ENCODE measurements at places on chromosomes 7 and 10. TPM values are rescaled to one million over a fixed set of nuclear protein-coding genes. Genes with fewer than 3 reads are reported as not detected.

The GPR26 gene
- 0.09 TPM for total RNA-seq

The SFMBT2 gene
- total RNA-seq, result 9.7 TPM

The CPED1 gene
- total RNA-seq, result 2.2 TPM

The SAMD9L gene
- 38.5 TPM for total RNA-seq

The SYNPO2L gene
- 0.09 TPM for total RNA-seq

DNA sequence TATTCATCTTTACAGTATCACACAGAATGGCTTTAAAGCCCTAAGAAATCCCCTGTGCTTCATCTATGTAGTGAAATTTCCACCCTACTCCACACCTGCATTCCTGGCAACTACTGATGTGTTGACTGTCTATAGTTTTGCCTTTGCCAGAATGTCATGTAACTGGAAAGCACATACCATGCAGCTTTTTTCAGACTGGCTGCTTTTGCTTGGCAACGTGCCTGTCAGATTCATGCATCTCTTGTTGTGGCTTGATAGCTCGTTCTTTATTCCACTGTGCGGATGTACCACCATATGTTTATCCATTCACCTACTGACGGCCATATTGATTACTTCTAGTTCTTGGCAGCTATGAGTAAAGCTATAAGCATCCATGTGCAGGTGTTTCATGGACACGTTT, 30.6 kb downstream of the RBM17 start:
- no peak overlapping the region for H3K4me3 ChIP-seq
- no peaks in the 10 kb centered on the region for H3K27me3 ChIP-seq
- H3K27ac ChIP-seq, result no peak overlapping the region
- peaks cover 6% of the 10 kb centered on the region for H3K36me3 ChIP-seq

GRCh38 chr7:40676221-40676620, 541.4 kb downstream of the SUGCT start:
- no peak overlapping the region for H3K27ac ChIP-seq
- no peaks in the 10 kb centered on the region for H3K36me3 ChIP-seq
- H3K4me1 ChIP-seq, result no peaks in the 10 kb centered on the region
- H3K27me3 ChIP-seq, result no peaks in the 10 kb centered on the region
- no peak for DNase-seq
- no peak overlapping the region for H3K4me3 ChIP-seq

DNA sequence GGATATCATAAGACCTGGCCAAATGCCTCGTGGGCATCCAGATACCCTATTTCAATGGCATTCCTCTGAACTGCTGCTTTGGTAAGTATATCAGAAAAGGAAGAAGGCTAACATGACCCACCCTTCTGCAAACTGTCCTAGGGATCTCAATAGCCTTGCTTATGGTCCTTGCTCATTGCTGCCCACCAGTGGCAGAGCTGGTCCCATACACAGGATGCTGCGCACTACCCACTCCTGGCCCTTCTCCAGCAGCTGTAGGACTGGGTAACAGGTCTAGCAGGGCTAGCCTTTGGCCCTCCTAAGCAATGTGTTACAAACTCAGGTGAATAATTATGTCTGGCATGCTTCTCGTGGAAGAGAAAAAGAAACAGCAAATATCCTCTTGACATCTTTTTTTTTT, 72.5 kb downstream of the C10orf90 start:
- no peak overlapping the region for H3K27ac ChIP-seq
- no peak for DNase-seq
- no peaks in the 10 kb centered on the region for H3K4me1 ChIP-seq
- H3K4me3 ChIP-seq, result no peak overlapping the region
- no peaks in the 10 kb centered on the region for H3K36me3 ChIP-seq

DNA sequence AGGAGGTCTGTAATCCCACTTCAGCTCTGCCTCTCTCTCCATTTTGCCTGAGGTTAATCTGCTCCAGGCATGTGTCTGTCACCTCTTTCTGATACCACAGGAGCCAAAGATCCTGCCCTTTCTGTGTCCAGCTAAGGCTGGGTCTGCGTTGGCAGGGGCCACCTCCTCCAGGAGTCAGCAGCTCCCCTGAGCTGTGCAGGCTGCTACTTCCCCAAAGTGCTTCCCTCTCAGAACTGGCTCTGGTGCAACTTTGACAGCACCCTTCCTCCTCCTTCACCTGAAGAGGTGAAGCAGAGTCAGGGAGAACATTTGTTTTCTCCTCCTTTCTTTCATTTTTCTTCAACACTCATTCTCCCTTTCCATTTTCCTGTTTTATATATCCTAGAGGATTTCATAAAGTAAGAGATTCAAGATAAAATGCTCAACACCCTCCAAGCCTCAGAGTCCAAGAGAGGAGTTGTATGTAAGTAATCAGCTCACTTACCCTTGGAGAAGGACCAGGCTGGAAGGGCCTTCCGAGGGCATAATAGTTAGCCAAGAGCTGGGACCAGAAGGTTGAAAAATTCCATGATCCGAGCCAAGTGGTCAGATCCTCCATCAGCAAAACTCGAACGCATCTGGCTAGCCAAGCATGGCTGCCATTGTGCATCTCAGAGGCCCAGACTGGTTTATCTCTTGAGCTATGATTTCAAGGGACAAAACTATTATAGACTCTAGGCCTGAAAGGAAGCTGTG, 257.3 kb downstream of the PTEN start:
- no peak overlapping the region for H3K4me3 ChIP-seq
- H3K27ac ChIP-seq, result peak overlapping the region; percentile 11
- DNase-seq, result no peak
- peaks cover 23% of the 10 kb centered on the region for H3K4me1 ChIP-seq

DNA sequence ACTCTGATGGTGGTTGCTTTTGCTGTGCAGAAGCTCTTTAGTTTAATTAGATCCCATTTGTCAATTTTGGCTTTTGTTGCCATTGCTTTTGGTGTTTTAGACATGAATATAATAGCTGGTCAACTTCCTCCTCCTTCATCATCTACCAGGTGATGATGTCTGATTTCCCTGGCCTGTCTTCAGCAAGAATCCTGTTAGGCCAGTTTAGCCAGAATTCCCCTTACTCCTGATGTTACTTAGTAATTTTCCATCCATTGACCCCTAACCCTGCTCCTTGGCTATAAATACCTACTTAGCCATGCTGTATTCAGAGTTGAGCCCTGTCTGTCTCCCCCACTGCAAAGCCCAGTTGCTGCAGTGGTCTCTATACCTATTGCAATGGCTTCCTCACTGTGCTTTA, 91.4 kb downstream of the ZNF777 start:
- H3K4me3 ChIP-seq, result no peak overlapping the region
- no peaks in the 10 kb centered on the region for H3K27me3 ChIP-seq
- no peak for DNase-seq
- no peaks in the 10 kb centered on the region for H3K36me3 ChIP-seq
- H3K27ac ChIP-seq, result no peak overlapping the region

DNA sequence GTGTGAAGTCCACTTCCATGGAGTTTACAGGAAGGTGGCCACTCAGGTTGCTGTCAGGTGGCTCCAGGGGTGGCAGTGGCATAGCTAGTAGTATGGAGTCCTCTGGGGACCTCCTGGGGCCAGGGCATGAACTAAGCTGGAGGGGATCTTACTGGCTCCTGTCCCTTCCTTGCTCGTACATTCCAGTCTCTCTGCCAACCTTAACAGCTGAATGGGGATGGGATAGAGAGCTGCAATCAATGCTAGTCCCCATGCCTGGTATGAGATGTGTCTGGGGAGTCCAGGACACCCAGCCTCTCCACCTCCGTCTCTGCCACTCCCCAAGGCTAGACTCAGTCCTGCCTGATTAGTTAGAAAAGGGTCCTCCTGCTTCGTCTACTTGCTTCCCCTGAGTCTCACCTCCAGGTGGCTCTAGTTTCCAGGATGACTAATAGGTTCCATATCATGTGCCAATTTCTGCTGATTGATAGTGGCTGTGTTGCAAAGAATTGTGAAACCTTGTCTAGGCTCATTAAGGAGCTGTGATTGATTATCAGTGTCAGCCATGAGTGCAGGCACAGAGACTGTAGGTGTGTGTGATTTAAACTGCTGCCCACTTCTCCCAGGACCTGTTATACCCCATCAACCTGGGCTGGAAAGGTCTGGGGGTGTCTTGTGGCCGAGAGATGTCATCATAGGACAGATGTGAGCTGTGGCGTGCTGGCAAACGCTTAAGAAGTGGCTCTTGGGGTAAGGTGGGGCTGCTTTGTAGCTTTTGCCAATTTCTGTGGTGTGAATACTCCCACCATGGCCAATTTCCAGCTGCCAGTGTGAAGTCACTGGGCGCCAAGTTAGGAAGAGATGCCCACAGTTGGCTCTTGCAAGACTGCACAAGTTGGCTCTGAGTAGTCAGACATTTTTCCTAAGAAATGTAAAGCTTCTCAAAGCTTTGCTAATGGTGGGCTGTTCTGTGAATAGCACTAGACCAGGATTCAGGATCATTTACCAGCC, 59.8 kb downstream of the COL13A1 start:
- H3K27me3 ChIP-seq, result no peaks in the 10 kb centered on the region
- DNase-seq, result no peak
- H3K4me1 ChIP-seq, result peaks cover 50% of the 10 kb centered on the region
- H3K36me3 ChIP-seq, result no peaks in the 10 kb centered on the region
- no peak overlapping the region for H3K27ac ChIP-seq

GRCh38 chr10:74932648-74933047, 106.2 kb downstream of the KAT6B start:
- no peaks in the 10 kb centered on the region for H3K4me1 ChIP-seq
- H3K27me3 ChIP-seq, result no peaks in the 10 kb centered on the region
- H3K36me3 ChIP-seq, result no peaks in the 10 kb centered on the region

- H3K4me1 ChIP-seq, result no peaks in the 10 kb centered on the region
- no peak overlapping the region for H3K4me3 ChIP-seq
- H3K27me3 ChIP-seq, result no peaks in the 10 kb centered on the region
- no peak for DNase-seq
Measured at GRCh38 chr7:40721342-40721949, 586.6 kb downstream of the SUGCT start.

GRCh38 chr10:94286901-94287300, 75.8 kb downstream of the NOC3L start:
- no peak overlapping the region for H3K27ac ChIP-seq
- H3K27me3 ChIP-seq, result peaks cover 3% of the 10 kb centered on the region
- H3K4me1 ChIP-seq, result no peaks in the 10 kb centered on the region
- H3K4me3 ChIP-seq, result no peak overlapping the region
- DNase-seq, result no peak

- H3K4me1 ChIP-seq, result no peaks in the 10 kb centered on the region
- no peak overlapping the region for H3K27ac ChIP-seq
- H3K4me3 ChIP-seq, result no peak overlapping the region
- no peaks in the 10 kb centered on the region for H3K36me3 ChIP-seq
- DNase-seq, result no peak
- no peaks in the 10 kb centered on the region for H3K27me3 ChIP-seq
Measured at GRCh38 chr10:129809841-129810240, 154.2 kb downstream of the EBF3 start.
